ENCODE measurements at places on chromosomes 2 and 18.

- DNase-seq, result no peak
These were observed 297.6 kb downstream of the PARD3B start for GRCh38 chr2:204842661-204843485.

- no peak for DNase-seq
These were observed 50.4 kb downstream of the TTN start for GRCh38 chr2:178756843-178757242.

DNA sequence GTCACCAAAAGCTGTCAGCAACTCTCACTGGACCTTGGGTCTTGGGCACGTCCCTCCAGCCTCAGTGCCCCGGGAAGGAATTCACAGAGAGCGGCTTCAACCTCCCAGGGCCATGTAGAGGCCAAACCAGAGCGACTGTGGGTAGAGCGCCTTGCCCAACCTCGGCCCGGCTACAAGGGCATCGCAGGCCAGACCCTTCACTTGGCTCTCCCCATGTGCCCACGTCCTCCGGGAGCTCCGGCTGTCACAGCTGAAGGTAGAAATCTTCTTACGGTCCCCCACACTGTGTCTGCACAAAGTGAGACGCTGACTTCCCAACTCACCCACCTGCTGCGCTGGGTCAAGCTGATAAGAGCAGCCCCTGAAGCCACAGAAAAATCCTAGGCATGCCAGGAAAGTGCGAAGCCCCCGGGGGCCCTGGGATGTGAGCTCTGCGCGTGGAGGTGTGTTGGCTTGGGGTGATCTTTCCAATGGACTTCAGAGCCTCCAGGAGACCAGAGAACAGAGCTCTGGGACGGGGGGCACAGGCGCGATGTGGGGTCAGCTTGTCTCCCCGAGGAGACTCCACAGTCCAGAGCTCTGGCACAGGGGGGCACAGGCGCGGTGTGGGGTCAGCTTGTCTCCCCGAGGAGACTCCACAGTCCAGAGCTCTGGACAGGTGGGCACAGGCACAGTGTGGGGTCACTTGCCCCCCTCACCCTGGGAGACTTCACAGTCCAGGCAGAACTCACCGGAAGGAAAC is 105.5 kb downstream of the RTP5 start:
- no peak for DNase-seq

- no peak for DNase-seq
These were observed 97.1 kb downstream of the ASAP2 start for GRCh38 chr2:9303528-9304225.

DNA sequence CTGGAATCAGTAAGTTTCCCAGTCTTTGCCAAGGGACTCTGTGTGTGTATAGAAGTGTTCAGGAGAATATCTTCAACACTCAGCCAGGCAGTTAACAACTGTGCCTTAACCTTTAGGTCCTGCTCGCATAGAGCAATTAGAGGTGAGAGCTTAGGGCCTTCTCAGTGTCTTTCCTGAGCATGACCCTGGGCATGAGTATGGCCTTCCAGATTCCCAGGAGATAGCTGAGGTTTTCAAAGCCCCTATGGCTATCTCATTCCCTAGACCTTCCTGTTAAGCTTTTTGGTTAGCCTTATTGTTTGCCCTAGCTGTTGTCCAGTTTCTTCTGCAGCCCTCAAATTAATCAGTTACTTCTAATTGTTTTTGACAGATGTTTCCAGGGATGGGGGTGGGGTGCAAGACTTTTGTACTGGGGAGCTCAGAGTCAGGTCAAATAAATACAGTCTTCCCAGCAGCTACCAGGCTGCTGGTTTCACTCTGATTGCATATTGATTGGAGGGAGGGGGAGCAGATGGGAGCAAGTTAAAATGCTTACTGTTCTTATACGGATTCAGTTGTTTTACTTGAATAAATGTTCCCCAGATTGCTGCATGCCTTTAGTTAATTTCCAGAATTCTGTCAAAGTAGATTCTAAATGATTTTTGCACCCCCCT is 23.1 kb downstream of the PDK1 start:
- DNase-seq, result no peak

DNA sequence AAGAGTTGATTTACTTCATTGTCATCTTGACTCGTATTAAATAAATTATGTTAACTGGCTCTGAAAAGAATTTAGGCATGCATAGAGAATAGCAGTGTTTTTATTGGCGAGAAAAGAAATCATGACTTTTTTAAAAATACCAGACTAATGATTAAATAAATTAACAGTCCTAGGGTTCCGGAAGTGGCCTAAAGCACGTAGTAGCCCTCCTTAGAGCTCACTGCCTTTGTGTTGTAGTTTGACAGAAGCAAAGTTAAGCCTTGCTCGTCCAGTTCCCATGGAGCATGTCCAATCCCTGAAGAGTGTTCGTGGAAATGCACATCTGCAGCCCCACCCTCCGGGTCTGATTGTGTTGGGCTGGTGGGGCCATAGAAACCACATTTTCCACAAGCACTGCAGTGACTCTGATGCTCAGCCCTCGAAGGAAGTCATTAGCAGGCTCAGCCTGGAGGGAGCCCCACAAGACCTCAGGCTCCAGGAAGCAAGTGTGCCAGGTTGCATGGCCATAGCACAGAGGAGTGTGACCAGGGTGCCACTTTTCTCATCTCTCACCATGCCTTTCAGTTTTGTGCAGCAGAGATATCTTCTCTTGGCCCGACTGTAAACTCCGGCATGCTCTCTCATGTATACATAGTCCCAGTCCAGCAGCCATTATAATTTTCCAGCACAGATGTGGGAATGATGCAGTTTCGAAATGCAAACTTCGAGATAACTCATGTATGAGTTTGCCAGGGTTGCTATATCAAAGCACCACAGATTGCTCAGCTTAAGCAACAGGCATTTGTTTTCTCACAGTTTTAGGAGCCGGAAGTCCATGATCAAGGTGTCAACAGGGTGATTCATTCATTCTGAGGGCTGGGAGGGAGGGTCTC is 188.6 kb upstream of the SH3BP4 start:
- no peak for DNase-seq

DNA sequence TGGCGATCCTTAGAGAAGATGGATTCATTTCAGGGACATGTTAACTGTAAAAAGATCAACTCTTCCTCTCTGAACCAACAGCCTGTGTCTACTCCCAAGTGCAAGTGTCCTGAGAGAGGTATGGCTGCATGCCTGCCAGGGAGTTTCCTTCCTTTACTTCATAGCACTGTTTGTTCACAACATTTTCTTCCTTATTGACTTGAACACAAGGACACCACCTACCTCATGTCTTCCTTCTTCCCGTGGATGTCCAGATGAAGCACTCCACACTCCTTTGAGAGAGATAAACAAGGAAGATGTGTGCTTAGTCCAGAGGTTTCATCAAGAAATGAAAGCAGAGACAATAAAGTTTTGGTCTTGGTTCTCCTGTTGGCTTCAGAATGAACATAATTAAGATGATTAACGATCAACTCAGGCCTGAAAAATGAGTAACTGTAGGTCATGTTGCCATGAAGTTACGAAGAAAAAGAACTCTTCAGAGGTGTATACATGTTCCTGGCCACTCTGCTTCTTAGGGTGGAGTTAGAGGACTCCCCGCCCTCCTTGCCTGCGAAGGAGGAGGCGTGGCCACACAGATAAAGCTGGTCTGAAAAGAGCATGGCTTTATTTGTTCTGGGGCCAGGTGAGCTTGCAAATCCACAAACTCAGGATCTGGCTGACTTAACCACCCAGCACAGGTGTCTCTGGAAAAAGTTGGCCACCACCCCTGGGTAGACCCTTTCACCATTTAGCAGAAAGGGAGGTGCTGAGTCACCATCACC is 155.0 kb upstream of the KCTD1 start:
- DNase-seq, result no peak

GRCh38 chr2:53289309-53290006 is 478.1 kb upstream of the CHAC2 start:
- DNase-seq, result no peak

GRCh38 chr2:180478883-180479282 is 471.8 kb upstream of the CWC22 start:
- no peak for DNase-seq

DNA sequence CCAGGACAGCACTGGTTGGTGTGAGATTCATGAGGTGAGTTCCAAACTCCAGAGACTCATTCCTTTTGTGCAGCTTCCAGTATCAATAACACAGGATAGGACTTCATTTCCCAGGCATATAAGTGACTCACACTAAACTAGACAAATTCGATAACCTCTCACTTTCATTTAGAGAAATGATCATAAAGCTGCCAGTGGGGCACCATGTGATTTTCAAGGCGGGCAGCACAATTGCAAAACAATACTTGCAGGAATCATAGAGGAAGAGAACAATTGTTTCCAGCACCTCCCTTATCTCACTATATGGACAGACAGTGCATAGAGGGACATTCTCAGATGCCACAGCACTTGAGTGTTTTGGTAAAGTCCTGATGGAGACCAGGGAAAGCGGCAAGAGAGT is 31.3 kb upstream of the DNAH7 start:
- no peak for DNase-seq

- DNase-seq, result no peak
These were observed 191.0 kb downstream of the GRB14 start for GRCh38 chr2:164430166-164430783.

- DNase-seq, result no peak
These were observed 44.4 kb downstream of the LCT start for GRCh38 chr2:135792401-135793150.

DNA sequence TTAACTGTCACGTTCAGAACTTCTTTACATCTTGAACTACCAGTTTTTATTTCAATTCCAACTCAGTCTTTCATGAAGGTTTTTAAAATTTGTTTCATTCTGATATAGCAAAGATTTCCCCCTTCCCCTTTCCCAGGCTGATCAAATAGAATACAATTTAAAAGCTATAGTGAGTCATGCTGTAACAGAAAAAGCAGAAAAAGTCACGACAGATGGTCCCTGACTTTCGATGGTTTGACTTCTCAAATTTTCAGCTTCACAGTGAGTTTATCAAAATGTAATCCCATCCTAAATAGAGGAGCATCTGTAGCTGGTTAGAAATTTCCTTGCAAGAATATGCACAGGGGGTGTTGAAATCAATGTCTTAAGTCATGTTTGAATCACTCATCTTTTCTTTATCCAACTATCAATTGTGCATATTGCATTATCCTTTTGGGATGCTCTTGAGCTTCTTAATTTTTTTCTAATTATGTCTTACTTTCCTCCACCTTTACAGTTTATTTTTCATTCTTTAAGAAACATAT is 500.3 kb downstream of the LRP1B start:
- no peak for DNase-seq

DNA sequence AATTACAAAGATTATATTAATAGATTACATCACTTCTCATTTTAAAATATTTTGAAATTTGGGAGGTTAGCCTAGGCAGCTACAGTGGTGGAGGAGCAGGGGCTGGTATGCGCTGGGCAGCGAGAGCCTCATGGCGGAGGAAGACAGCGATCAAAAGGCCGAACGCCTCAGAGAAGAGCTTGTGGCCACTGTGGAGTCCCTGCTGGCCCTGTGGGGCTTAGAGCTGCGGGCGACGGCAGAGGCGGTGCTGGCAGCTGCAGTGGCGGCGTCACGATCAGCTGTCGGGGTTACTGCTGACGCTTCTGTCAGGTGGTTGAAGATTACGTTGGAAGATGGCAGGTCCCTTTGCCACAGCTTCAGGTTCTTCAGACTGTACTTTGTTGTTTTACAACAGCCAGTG is 87.4 kb downstream of the ROCK2 start:
- DNase-seq, result no peak

GRCh38 chr2:71935262-71935848 is 212.3 kb downstream of the CYP26B1 start:
- peak; percentile 75 for DNase-seq

DNA sequence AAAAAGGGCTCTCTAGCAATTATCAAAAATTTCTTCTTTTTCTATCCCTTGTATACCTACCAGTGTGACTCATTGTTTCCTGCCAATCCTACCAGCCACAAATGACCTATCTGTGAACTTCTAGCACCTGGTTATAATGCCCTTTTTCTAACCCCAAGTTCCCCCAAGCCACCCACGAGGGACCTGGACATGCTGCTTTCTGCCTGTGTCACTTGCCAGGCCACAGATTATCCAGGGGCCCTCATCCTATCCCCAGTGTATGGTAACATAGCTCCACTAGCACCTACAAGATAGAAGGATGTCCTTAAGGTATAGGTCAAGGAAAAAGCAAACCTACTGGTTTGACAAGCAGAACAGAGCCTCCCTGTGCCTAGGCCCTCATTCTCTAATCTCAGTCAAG is 26.8 kb downstream of the AAK1 start:
- DNase-seq, result no peak

DNA sequence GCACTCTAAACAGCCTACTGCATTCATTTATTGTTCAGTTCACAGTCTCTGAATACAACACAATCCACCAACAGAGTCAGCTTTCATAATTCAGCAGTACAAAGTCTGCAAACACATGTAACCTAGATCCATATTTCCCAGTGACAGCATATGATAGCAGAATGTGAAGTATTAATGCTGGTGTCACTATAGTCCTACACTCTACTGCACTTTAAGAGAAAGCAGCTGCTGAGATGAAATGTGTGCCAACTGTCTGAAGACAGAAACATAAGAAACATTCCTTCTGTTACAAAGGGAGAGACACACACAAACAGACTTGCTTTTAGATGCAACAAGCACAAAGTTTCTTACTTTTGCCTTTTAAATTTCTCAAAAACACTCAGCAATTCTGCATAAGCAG is 441.8 kb downstream of the ZEB2 start:
- DNase-seq, result no peak

- no peak for DNase-seq
These were observed 90.8 kb downstream of the FAM124B start for GRCh38 chr2:224310943-224311625.

GRCh38 chr2:237208373-237209260 is 122.9 kb downstream of the COPS8 start:
- peak; percentile 71 for DNase-seq

- DNase-seq, result no peak
These were observed 8.6 kb upstream of the YES1 start for GRCh38 chr18:820591-821165.

GRCh38 chr18:57353940-57354461 is 1.6 kb downstream of the ST8SIA3 start:
- no peak for DNase-seq

- no peak for DNase-seq
These were observed 14.4 kb upstream of the MYO5B start for GRCh38 chr18:50209311-50209710.

All from coronary artery (tissue), 2 donors.